Activated naive CD8-positive, alpha-beta T cell treated with anti-CD3 and anti-CD28 coated beads, Interleukin-2, amount 10 ng/mL, durations not matched to agents 7 days and 5 days (primary cell): ENCODE measurements at places on chromosomes 12 and 14. TPM values are rescaled to one million over a fixed set of nuclear protein-coding genes. Genes with fewer than 3 reads are reported as not detected.

DNA sequence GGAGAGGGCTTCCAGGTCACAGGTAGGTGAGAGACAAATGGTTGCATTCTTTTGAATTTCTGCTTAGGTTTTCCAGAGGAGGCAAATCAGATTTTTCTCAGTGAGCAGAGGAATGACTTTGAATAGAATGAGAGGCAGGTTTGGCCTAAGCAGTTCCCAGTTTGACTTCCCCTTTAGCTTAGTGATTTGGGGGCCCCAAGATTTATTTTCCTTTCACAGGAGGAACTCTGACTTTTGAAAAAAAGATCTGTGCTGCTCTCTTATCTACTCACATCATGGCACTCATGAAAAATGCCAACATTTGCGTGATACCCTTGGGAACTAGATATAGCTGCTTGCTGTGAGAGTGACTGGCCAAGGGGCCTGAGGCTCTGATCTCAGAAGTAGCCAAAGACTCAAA is 58.0 kb upstream of the EVL start:
- no peak for DNase-seq

GRCh38 chr14:61537563-61538463 is 157.5 kb upstream of the HIF1A start:
- no peak for DNase-seq

- no peak for DNase-seq
These were observed 87.5 kb downstream of the DUSP16 start for GRCh38 chr12:12474931-12475795.

HSPB8 gene
- not detected for total RNA-seq

DNA sequence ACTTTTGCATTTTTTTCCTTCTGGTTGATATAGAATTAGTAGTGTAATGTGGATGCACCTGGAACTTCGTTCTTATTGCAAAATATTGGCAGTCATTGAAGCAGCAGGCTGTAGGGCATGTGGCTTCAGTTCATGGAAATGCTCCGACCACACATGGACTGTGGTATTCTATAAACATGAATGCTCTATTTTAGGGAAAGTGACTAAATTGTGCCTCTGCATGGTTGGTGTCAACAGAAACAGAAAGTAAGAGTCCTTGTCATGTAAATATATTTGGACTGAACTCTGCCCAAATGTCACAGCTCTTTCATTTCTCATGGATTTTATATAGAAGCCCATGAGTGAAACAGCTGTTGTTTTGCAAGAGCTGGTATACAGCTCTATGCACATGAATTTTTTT is 917.0 kb downstream of the LRFN5 start:
- DNase-seq, result no peak

GRCh38 chr12:63841011-63841410 is 3.5 kb upstream of the SRGAP1 start:
- DNase-seq, result no peak

ASCL4 gene
- total RNA-seq, result not detected

CLEC4E gene
- not detected for total RNA-seq

DNA sequence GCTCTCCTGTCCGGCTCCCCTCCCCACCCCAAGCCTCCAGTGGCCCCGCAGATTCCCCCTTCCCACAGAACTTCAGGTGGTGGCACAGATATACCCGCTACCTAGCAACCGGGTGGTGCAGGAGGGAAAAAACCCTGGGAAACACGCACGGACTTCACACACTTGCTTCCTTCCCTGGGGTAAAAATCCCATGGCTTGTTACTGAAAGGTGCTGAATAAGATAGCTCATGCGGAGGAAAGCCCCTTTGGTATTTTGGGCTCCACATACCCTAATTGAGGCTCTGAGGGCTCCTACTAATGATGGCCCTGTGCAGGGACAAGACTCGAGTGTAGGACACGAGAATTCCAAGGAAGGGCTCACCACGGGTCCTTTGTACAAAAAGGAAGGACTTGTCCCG is 869 bp upstream of the RIMBP2 start:
- DNase-seq, result no peak

GPR132 gene
- total RNA-seq, result 43.5 TPM

GRCh38 chr14:87992346-87992717 is 650 bp downstream of the GALC start:
- no peak for DNase-seq

DNA sequence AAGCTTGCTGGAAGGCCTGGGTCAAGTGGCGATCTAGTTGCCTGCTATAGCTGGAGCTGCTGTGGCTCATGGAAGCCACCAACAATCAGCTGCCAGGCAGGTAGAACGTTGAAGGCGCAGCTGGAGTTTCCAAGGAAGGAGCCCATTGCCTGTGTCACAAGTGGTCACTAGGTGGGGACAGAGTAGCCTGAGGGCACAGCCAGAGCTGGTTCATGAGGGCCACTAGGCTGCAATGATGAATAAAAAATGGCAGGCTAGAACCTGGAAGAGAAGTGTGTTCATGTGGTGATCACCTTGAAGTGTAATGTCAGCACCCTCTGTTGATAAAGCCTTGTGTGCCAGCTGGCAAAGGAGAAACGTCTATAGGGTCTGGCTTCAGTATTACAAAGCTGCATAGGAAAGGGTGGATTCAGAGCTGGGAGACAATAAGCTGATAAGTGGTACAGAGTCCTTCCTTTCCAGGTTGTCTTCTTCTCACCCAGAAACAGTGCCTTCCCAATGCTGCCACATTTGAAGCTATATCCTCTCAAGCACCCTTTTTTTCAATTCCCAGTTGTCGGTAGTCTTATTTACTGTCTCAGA is 165.8 kb downstream of the EMP1 start:
- peak; percentile 34 for DNase-seq

GRCh38 chr12:1603269-1603993 is 9.1 kb upstream of the FBXL14 start:
- DNase-seq, result no peak

- DNase-seq, result no peak
These were observed 4.6 kb upstream of the CEP128 start for GRCh38 chr14:80946187-80946586.

- no peak for DNase-seq
These were observed 107.5 kb downstream of the SPTSSA start for GRCh38 chr14:34354556-34354955.

GRCh38 chr14:52417139-52417538 is 103.0 kb downstream of the PTGER2 start:
- DNase-seq, result no peak

TMPO gene
- 291 TPM for total RNA-seq

AICDA gene
- not detected for total RNA-seq

DIO3 gene
- not detected for total RNA-seq

MAP3K9 gene
- 8.2 TPM for total RNA-seq

DNA sequence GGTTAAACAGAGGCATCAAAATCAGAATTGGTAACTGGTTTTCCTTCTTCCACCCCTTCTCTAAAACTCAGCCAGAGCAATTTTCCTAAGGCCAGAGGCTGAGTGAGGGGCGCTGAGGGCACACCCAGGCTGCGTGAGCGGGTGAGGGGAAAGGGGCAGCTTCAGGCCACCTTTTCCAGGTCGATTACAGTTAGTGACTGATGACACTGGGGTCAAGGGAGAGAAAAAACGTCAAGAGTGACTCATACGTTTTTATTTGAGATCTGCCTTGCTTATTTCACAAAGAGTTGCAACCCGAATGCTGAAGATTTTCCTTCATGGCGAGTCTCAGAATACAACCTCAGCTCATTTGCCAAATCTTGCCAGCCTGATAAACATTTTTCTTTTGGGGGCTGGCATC is 46.7 kb upstream of the EVL start:
- no peak for DNase-seq

PIANP gene
- 0.75 TPM for total RNA-seq

DNA sequence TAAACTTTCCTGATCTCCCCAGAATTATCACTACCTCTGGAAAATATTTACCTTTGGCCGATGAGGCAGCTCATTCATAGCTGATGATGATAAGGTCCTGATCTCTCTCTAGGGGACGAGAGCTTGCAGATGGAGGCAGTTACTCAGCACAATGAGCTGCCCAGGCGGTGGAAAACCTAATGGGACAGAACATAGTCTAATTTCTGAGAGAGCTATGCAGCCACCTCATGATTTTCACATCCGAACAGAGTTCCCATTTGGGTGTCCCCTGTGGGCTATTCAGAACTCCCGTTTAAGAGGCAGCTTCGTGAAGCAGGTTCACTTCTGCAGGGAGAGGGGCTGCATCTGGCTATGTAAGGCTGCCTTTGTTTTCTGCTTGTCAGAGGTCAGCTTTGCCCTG is 724.6 kb upstream of the TMEM132C start:
- DNase-seq, result no peak

GRCh38 chr12:6459004-6459337 is 7.1 kb downstream of the TAPBPL start:
- no peak for DNase-seq

- no peak for DNase-seq
These were observed 27.4 kb downstream of the RAB21 start for GRCh38 chr12:71782017-71782416.

AMN gene
- 2.5 TPM for total RNA-seq

- DNase-seq, result no peak
These were observed 20.2 kb upstream of the PPP1R13B start for GRCh38 chr14:103867523-103867953.

- peak; percentile 62 for DNase-seq
These were observed 130.1 kb downstream of the SPTSSA start for GRCh38 chr14:34331728-34332623.

DNA sequence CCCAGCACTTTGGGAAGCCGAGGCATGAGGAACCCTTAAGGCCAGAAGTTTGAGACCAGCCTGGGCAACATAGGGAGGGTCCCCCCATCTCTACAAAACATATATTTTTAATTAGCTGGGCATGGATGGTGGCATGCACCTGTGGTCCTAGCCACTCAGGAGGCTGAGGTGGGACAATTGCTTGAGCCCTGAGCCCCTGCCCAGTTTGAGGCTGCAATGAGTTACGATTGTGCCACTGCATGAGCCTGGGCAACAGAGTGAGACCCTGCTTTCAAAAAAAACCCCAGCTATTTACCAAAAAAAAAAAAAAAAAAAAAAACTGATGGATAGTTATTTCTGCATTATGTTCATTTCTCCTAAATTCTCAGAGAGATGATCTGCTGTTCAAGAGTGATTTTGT is 230.0 kb downstream of the SOX5 start:
- DNase-seq, result no peak

CELA1 gene
- total RNA-seq, result not detected

RTN1 gene
- not detected for total RNA-seq

DNA sequence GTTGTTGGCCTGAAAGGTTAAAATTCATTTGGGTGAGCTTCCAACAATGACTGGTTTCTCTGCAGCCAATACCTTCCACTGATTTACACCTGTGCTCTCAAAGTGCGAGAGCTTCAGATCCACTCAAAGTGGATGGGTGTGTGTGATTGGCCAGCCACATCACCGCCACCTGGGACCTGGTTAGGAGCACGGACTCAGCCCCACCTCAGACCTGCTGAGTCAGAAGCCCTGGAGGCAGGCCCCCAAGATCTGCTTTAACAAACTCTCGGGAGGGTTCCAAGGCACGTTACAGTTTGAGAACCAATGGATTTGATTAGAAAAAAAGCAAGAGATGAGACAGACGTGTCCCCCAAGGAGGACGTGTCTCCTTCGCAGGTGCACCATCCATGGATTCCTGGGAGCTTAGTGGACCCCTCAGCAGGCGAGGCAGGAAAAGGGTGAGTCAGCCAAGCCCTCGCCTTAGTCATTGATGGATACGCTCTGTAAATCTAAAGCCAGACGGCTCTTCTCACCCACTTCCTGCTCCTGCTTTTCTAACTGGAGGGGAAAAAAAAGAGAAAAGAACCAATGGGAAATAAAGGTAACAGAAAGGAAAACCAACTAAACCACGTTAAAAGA is 24.5 kb downstream of the FZD10 start:
- no peak for DNase-seq

DNA sequence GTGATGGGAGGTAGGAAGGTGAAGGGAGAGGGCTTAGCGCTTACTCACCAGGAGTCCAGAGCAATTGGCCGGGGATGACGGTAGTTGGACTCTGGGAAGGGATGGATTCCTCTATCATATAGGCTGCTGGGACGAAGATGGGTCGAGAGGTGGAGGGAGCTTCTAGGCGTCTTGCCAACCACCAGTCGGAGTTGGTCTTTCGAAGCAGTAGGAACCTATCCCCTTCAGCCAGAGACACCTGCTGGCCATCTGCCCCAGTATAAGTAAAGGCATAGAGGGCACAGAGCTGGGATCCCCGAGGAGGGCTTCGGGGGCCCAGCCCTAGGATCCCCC is 657 bp downstream of the ARHGAP9 start:
- no peak for DNase-seq

- DNase-seq, result no peak
These were observed 3.5 kb upstream of the NFE2 start for GRCh38 chr12:54304187-54304810.

KLHL33 gene
- total RNA-seq, result 3.6 TPM

ADAMTS20 gene
- total RNA-seq, result not detected

DNA sequence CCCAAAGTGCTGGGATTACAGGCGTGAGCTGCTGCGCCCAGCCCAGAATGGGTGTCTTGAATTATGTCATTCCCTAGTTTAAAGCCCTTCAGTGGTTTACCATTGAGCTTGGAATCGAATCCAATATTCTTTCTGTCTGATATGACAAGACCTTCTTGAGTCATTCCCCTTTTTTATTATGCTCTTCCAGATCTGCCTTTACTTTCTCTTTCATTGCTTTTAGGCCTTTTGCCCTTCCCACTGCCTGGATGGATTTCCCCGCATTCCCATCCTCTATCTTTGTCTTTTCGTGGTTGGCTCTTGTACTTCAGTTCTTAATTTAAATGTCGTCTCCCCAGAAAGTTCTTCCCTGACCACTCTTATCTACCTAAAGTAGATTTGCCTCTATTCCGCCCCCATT is 1.6 kb downstream of the TRAFD1 start:
- DNase-seq, result no peak

CLEC1B gene
- not detected for total RNA-seq

GRCh38 chr14:69358966-69359365 is 39.1 kb downstream of the ERH start:
- no peak for DNase-seq

ENDOU gene
- not detected for total RNA-seq

NUAK1 gene
- not detected for total RNA-seq

DNA sequence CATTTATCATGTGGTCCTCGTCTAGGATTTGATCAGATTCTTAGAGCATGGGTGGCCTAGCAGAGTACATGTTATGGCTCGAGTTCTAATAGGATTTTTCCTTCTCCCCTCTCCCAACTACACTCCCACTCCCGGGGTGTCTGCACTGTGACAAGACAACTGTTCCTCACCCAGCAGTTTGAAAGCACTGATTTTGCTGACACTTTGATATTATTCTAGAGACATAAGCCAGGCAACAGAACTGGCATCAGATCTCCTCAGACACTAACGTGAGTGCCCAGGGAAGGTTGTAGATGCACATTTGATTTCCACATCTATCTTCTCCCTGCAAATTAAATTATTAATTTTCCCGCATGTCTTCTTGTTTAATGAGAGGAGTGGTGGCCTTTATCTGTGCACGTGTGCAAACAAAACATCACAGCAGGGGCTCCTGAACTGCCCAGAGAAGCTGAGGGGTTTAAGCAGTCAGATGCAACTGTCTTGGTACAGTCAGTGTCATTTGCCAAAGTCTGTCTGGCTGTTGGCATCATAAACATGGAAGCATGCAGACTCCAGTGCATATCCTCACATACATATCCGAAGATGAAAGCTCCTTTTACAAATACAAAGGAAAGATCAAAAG is 491.8 kb downstream of the NPAS3 start:
- no peak for DNase-seq

GRCh38 chr14:99413911-99414310 is 66.7 kb downstream of the SETD3 start:
- DNase-seq, result no peak

GRCh38 chr12:15045451-15045850 is 72.6 kb downstream of the PDE6H start:
- DNase-seq, result no peak

GRCh38 chr12:109932878-109933503 is 32.9 kb downstream of the TCHP start:
- DNase-seq, result no peak
